ENCODE measurements at places on chromosomes 4 and X. TPM values are rescaled to one million over a fixed set of nuclear protein-coding genes. Genes with fewer than 3 reads are reported as not detected.

The ZFP92 gene
- 0.09 TPM for total RNA-seq

The AMBN gene
- 0.27 TPM for total RNA-seq

The BCORL1 gene
- total RNA-seq: 21.1 TPM

The CPZ gene
- total RNA-seq: 5.2 TPM

The ETNPPL gene
- not detected for total RNA-seq

The MAGEA3 gene
- total RNA-seq: not detected

The CNGA1 gene
- 1.5 TPM for total RNA-seq

The VCX gene
- not detected for total RNA-seq

The MAOB gene
- 0.34 TPM for total RNA-seq

The OTUD5 gene
- total RNA-seq: 40.6 TPM

The EVC2 gene
- total RNA-seq: not detected

The FGF2 gene
- total RNA-seq: 0.19 TPM

The FAM9C gene
- not detected for total RNA-seq

The CFAP299 gene
- total RNA-seq: not detected

The FRMPD4 gene
- total RNA-seq: not detected

The IL15 gene
- 0.37 TPM for total RNA-seq

The LONRF3 gene
- 0.84 TPM for total RNA-seq

The SERTM2 gene
- 1.1 TPM for total RNA-seq

The CCKAR gene
- total RNA-seq: 1.9 TPM

The RRAGB gene
- total RNA-seq: 9.5 TPM

The IL13RA2 gene
- total RNA-seq: not detected

The BEX3 gene
- total RNA-seq: 293 TPM

The PJA1 gene
- 10.7 TPM for total RNA-seq

The CLTRN gene
- 2.1 TPM for total RNA-seq

The ALAS2 gene
- not detected for total RNA-seq

The NEXMIF gene
- total RNA-seq: not detected

The PDZD4 gene
- 1.3 TPM for total RNA-seq

The MAGEA12 gene
- not detected for total RNA-seq

The TBC1D8B gene
- 7.4 TPM for total RNA-seq

The MYOZ2 gene
- 0.18 TPM for total RNA-seq

The SPCS3 gene
- 56.2 TPM for total RNA-seq

The SLC9A7 gene
- 21.3 TPM for total RNA-seq

The AFF2 gene
- total RNA-seq: 0.16 TPM
